ENCODE measurements at places on chromosomes 2 and 18.
A peak's percentile ranks its signal among the peaks of the same experiment; 100 is the strongest.

- DNase-seq = no peak
- no peaks in the 10 kb centered on the region for H3K27me3 ChIP-seq
- H3K27ac ChIP-seq = no peak overlapping the region
Measured at GRCh38 chr18:66994790-66995189, 390.9 kb upstream of the CDH19 start.

DNA sequence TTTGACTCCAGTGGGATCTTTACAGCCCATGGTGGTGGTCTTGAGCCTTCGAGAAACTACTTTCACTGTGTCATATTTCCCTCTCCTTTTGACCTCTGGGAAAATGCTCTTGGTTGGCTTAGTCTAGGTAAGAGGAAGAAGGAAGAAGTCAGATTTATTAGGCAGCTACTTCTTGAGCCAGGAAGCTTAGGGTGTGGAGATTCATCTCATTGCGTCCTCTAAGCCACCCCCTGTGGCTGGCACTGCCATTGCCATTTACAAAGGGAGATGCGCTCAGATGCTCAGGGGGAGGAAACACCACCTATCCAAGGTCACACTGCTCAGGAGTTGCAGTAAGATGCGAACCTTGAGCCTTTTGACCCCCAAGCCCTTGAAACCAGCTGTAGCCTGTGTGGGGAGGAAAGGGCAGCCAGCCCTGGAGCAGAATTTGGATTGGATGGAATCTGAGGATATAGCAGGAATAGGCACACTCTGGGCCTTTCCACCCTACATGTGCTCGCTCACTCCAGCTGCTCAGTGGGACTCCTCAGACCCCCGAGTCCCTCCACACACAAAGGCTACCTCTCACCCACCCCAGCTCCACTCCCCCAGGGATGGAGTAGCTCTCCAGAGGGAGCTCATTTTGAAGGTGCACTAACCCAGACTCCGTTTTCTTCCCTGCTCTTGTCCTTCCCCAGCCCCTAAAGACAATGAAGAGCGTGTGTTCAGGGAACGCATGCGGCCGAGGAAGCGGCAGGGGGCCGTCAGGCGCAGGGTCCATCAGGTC lies 321.3 kb upstream of the EPAS1 start:
- DNase-seq = no peak
- no peak overlapping the region for H3K27ac ChIP-seq
- no peaks in the 10 kb centered on the region for H3K27me3 ChIP-seq

DNA sequence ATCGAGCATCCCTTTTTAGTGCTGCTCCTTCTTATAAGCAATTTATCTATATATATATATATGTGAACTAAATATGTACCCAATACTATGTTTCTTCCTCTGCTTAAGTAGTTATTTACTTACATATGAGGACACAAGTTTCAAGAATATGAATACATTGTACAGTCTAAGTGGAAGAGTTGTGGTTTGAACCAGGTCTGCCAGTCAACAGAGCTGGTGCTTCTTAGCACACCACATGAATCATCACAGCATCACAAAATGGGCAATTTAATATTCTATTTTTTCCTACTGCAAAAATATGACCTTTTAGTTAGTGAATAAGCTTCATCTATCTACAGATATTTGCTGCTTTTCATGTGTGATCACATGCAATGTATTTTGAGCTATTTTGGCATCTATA lies 64.4 kb upstream of the SPAG16 start:
- H3K27ac ChIP-seq = no peak overlapping the region
- H3K27me3 ChIP-seq = no peaks in the 10 kb centered on the region
- H3K4me3 ChIP-seq = no peak overlapping the region
- H3K36me3 ChIP-seq = no peaks in the 10 kb centered on the region
- H3K4me1 ChIP-seq = no peaks in the 10 kb centered on the region

- H3K27me3 ChIP-seq = no peaks in the 10 kb centered on the region
- no peak for DNase-seq
- H3K27ac ChIP-seq = no peak overlapping the region
Measured at GRCh38 chr18:50709193-50709592, 110.6 kb downstream of the MRO start.

DNA sequence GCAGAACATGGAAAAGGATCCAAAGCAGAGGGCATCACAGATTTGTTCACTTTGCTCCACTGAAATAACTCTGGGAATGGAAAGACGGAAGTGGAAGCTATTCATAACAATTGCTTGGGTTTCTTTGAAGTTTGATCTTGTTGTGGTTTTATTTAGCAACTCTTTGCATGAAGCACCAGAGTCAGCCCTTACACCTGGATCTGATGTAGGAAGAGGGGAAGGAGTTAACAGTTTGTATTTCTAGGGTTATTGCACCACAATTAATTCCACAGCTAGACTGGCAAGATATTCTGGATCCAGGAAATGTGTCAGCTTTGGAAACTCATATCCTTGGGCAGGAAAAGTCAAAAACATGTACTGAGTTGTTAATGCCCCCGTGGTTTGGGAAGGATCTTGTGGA lies 1143.4 kb downstream of the CNTNAP5 start:
- no peak for DNase-seq
- no peak overlapping the region for H3K27ac ChIP-seq
- H3K4me3 ChIP-seq = no peak overlapping the region
- no peaks in the 10 kb centered on the region for H3K36me3 ChIP-seq

DNA sequence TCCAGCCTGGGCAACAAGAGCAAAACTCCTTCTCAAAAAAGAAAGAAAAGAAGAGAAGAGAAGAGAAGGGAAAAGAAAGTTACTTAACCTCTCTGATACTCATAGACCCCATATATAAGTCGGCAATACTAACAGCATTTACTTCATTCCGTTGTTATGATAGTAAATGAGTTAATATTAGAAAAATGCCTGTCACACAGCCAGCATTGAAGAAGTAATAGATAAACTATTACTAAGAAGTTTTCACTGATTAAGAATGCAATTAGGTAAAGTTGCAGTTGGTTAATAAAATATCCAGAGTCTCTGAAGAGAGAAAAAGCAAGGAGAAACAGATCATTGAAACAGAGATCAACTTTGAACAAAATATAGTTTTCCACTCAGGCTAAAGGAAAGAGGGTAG lies 161.3 kb upstream of the UBE2E3 start:
- no peak overlapping the region for H3K27ac ChIP-seq
- no peaks in the 10 kb centered on the region for H3K36me3 ChIP-seq
- no peak overlapping the region for H3K4me3 ChIP-seq
- H3K27me3 ChIP-seq = no peaks in the 10 kb centered on the region

DNA sequence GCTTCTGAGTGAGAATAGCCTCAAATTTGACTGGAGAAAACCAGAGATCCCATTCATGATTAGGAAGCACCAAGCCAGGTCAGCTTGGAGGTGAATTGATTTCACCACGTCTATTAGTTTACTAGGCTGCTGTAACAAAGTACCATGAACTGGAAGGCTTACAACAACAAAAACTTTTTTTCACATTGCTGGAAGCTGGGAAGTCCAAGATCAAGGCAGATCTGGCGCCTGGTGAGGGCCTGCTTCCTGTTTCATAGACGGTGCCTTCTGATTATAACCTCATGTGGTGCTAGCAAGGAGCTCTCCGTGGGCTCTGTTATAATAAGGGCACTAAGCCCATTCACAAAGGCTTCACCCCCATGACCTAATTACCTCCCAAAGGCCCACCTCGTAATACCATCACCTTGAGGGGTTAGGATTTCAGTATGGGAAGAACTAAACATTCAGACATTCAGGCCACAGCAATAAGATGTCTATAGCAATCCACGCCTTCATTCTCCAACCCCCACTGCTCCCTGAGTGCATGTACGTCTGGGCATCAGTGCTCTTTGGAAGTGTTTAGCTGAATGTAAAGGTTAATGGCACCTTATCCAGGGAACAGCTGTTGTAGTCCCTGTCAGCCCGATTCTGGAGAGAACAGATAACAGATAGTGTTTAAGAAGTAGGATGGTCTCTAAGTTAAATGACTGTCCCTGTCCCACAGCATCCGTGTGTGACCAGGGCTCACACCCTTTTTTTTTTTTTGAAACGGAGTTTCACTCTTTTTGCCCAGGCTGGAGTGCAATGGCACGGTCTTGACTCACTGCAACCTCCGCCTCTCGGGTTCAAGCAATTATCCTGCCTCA lies 89.2 kb downstream of the SOCS6 start:
- no peak overlapping the region for H3K4me3 ChIP-seq
- H3K36me3 ChIP-seq = no peaks in the 10 kb centered on the region
- H3K27ac ChIP-seq = no peak overlapping the region
- no peak for DNase-seq
- peaks cover 5% of the 10 kb centered on the region for H3K27me3 ChIP-seq
- no peaks in the 10 kb centered on the region for H3K4me1 ChIP-seq

- DNase-seq = no peak
- H3K27me3 ChIP-seq = no peaks in the 10 kb centered on the region
- H3K4me1 ChIP-seq = no peaks in the 10 kb centered on the region
Measured at GRCh38 chr2:31268344-31268743, 34.4 kb downstream of the EHD3 start.

- H3K27ac ChIP-seq = no peak overlapping the region
- no peaks in the 10 kb centered on the region for H3K4me1 ChIP-seq
- no peaks in the 10 kb centered on the region for H3K27me3 ChIP-seq
- no peak for DNase-seq
- peaks cover 6% of the 10 kb centered on the region for H3K36me3 ChIP-seq
- H3K4me3 ChIP-seq = no peak overlapping the region
Measured at GRCh38 chr2:15432642-15433256, 128.4 kb downstream of the NBAS start.

GRCh38 chr18:62409821-62410220 lies 84.7 kb downstream of the TNFRSF11A start:
- H3K4me3 ChIP-seq = no peak overlapping the region
- H3K4me1 ChIP-seq = peaks cover 4% of the 10 kb centered on the region
- no peak overlapping the region for H3K27ac ChIP-seq
- H3K36me3 ChIP-seq = no peaks in the 10 kb centered on the region
- no peak for DNase-seq
- H3K27me3 ChIP-seq = peaks cover 2% of the 10 kb centered on the region

- H3K4me1 ChIP-seq = peaks cover 19% of the 10 kb centered on the region
- H3K27ac ChIP-seq = no peak overlapping the region
- H3K4me3 ChIP-seq = no peak overlapping the region
- H3K27me3 ChIP-seq = peaks cover 22% of the 10 kb centered on the region
- H3K36me3 ChIP-seq = no peaks in the 10 kb centered on the region
- DNase-seq = no peak
Measured at GRCh38 chr2:65402780-65403528, 29.4 kb downstream of the SPRED2 start.

DNA sequence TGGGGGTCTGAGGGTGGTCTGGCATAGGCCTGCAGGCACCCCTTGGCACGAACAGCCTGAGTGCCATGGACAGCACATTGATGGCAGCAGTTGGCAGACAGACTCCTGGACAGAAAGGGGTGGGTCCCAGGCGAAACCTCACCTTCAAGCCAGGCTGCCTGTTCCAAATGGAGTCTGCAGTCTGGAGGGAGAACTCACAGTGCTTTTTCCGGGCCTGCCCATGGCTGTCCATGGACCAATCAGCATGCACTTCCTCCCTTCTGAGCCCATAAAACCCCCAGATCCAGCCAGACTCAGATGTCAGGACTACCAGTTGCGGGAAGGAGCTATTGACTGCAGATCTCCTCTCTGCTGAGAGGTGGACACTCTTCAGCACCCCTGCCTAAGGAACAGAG lies 694.6 kb upstream of the ACVR2A start:
- no peaks in the 10 kb centered on the region for H3K27me3 ChIP-seq
- no peaks in the 10 kb centered on the region for H3K36me3 ChIP-seq
- H3K4me1 ChIP-seq = no peaks in the 10 kb centered on the region

GRCh38 chr2:62577994-62578781 lies 72.2 kb upstream of the TMEM17 start:
- H3K27ac ChIP-seq = no peak overlapping the region
- no peaks in the 10 kb centered on the region for H3K36me3 ChIP-seq
- peaks cover 6% of the 10 kb centered on the region for H3K27me3 ChIP-seq

DNA sequence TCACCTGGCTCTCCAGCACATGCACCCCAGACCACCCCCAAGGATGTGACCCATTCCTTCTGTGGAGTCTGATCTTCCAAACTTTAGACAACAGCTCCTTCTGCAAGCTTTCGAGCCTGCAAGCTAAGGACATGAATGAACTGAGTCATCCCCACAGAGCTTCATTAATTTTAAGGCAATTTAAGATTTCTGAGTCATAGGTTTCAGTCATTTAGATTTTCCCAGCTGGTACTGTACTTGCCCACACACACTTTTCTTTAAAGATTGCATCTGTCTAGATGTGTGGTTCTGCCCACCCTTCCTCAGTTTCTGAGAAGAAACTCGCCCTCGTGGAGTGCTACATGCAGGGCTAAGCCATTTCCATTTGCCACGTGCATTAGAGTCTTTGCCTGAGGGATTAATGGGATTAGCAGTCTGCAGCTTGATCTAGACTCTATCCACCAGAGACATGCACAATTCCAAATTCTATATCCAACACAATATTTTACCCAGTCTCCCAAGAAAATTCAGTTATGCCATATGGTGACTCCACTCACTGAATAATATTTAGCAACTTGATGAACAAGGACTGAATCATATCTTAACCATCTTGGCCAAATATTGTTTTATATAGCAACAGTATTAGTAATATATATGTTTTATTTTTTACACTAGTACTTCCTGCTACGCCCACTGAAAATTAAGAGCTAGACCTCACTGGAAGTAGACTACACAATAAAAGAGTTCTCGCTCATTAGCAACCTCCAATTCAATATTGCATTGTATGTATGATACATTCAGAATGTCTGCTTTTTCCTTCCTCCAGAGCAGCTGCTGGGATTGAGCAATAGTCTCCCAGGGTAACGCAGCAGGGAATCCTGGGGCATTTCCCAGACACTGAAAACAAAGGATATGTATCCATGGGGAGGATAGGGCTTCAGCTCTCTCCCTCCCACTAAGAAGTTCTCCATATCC lies 14.3 kb upstream of the TRIB2 start:
- H3K36me3 ChIP-seq = no peaks in the 10 kb centered on the region
- peak; percentile 39 for DNase-seq
- H3K4me3 ChIP-seq = no peak overlapping the region
- H3K27ac ChIP-seq = no peak overlapping the region

GRCh38 chr2:222433332-222434173 lies 9.2 kb downstream of the SGPP2 start:
- no peak for DNase-seq
- no peaks in the 10 kb centered on the region for H3K36me3 ChIP-seq
- no peak overlapping the region for H3K27ac ChIP-seq
- no peak overlapping the region for H3K4me3 ChIP-seq

DNA sequence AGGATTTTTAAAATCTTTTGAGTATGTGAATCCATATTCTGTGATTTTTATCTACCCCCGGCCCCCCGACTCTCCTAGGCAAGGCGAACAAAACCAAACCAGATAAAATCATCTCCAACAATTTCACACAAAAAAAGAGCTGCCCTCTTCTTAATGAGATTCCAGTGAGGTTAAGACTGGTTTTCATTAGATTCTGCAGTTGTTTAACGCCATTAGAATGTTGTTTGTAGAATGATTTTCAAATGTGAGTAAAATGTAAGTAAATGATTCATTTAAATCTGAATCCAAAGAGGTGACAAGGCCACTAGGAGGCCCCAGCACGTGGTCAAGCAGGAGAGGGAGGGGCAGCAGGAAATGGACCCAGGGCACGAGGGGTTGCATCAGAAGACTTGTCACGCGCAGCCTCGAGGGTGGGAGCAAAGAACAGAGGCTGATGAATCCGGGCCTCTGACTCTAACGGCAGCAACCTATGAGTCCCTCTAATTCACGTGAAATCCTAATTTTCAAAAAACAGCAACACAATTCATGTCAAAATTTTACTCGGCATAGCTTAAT lies 24.3 kb upstream of the KLHL29 start:
- H3K27me3 ChIP-seq = peaks cover 26% of the 10 kb centered on the region
- no peaks in the 10 kb centered on the region for H3K4me1 ChIP-seq
- H3K27ac ChIP-seq = no peak overlapping the region
- no peaks in the 10 kb centered on the region for H3K36me3 ChIP-seq
